Stimulated activated CD4-positive, alpha-beta T cell treated with anti-CD3 and anti-CD28 coated beads, Interleukin-2, amount 100 ng/mL, for 48 hours (primary cell): ENCODE measurements at places on chromosomes 1 and 21.

- DNase-seq, result no peak
These were observed 37.4 kb downstream of the BTBD8 start for GRCh38 chr1:92117526-92117925.

GRCh38 chr1:57206038-57206437, 217.8 kb downstream of the DAB1 start:
- DNase-seq, result no peak

- DNase-seq, result no peak
These were observed 55.8 kb downstream of the OBSCN start for GRCh38 chr1:228263636-228264035.

- no peak for DNase-seq
These were observed 902 bp downstream of the AP4B1 start for GRCh38 chr1:113903501-113904292.

DNA sequence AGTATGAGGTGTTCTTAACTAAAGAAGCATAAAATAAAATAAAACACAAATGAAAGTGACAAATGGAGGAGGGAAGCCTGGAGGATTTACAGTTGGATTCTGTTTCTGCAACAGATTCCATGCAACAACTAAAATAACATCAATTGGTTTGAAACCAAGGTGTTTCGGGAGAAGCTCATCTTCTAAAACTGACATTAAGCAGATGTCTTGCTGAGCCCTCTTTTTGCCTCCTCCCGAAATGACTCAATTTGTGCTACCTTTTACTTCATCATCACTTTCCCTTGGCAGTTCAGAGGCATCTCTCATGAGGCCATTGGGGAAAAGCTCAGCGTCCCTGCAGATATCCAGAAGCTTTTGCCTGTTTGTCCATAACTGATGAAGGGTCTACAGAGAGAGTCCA, 121.6 kb upstream of the ADAR start:
- no peak for DNase-seq

DNA sequence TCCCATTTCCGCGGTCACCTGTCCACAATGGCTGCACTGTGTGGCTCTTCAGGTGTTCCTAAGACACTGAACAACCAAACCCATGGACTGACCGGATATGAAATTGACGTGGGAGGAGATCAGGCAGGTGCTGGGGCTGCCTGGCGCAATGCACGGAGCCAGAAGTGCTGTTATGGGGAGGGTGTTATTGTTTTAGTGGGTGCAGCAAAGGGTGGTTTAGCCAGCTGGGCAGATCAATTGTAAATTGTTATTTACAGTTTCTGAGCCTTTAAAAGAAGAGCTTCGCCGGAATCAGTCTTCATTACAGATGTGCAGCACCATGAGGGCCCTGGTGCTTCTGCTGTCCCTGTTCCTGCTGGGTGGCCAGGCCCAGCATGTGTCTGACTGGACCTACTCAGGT, at the start of gene CA6:
Gene CA6 (plus strand): TSS at position 301 of the 400 bp plus-strand sequence. CDS start 19 bp downstream, at position 320.
- DNase-seq, result no peak

DNA sequence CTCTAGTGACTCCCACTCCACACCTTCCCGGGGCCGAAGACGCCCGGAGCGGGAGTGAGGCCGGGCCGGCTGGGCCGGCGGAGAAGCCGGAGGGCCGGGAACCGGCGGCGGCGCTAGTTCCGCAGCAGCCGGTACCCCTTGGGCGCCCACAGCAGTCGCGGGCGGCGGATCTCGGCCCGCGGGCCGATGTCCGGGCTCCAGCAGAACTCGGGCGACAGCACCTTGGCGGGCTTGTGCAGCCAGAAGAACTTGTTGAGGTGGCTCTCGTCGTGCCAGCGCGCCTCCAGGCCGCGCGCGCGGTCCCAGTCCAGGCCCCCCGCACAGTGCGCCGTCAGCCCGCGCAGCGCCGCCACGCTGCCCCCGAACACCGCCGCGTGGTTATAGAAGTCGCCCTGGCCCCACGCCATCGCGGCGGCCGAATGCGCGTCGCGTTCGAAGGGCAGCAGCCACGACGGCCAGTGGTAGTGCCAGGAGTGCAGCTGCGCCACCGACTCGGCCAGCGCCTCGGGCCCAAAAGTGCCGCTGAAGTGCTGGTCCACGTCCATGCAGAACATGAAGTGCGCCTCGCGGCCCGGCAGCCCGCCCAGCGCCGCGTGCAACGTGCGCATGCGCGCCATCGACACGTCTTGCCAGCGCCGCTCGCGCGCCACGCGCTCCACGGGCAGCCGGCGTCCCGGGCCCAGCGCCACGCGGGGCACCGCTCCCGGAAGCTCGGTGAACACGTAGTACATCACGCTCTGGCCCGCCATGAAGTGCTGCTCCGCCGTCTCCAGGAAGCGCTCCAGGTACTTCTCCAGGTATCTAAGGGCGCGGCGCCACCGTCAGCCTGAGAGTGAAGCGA, 14.0 kb downstream of the A3GALT2 start:
- no peak for DNase-seq

DNA sequence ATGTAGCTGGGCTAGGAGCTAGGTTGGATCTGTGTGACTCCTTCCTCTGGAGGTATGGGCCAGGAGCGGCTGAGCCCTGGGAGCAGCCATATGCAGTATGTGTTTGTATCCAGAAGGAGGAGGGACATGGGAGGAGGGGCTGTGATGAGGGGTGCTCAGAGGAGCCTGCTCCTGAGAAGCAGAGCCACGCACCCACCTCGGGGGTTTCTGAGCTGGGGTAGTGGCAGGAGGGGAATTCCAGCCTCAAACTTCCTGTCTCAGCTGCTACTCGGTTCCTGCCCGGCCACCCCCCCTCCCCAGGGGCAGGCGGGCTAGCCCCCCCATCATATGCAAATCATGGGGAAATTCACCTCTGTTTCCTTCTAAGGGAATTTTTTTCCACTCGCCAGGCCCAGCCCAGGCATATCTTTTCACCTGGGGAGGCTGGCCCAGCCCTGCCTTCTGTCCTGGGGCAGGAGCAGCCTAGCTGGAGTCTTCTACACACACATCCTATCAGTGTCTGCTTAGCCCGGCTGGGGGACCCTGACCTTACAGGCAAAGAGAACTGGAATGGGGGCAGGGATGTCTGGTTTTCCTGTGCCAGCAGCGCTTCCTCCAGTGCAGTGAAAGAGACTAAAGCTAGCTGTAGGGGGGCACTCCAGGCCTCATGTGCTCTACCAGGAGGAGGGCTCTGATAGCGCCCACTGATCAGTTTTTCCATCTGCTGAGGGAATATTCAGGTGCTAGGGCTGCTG, 3.0 kb downstream of the ZC3H12A start:
- DNase-seq, result peak; percentile 73

DNA sequence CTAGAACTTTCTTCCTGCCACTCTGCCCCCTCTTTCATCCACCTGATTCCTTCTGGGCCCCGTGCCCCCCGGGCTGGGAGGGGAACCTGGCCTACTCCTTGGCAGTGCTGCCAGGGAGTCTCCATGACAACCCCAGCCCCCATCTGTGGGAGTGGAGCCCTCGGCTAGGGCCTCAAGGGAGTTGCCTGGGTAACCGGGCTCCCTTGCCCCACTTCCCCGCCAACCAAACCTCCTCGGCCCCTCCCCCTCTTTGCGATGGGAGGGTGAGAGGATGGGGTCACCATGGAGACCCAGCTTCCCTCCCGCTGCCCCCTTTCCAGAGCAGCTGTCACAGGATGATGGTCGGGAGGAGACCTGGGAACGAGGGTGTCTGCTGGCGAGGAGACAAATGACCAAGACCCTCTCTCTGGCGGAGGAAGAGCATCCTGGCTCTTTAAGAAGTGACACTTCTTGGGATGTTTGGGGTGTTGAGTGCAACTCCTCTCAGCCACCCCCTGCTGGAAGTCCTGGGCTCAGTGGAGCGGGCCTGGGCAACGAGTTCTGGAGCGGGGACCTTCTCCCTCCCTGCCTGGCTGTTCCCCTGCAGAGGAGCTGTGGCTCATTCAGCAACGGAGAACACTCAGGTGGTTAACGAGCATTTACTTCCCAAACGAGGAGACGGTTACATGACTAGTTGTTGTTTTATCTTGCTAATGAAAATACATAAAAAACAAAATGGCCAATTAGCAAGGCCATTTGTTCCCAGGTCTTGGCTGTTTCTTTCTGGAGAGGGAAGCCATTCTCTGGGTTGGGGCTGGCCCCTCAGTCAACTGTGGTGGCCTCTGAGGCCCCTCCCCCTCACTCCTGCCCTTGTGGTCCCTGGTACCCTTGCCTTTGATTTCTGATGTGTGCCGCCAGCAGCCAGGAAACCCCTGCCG, 82.8 kb downstream of the UBIAD1 start:
- DNase-seq, result no peak
